ENCODE measurements at places on chromosomes 2 and 18.

GRCh38 chr2:30823452-30823851 lies 16.2 kb upstream of the CAPN13 start:
- no peak for DNase-seq

DNA sequence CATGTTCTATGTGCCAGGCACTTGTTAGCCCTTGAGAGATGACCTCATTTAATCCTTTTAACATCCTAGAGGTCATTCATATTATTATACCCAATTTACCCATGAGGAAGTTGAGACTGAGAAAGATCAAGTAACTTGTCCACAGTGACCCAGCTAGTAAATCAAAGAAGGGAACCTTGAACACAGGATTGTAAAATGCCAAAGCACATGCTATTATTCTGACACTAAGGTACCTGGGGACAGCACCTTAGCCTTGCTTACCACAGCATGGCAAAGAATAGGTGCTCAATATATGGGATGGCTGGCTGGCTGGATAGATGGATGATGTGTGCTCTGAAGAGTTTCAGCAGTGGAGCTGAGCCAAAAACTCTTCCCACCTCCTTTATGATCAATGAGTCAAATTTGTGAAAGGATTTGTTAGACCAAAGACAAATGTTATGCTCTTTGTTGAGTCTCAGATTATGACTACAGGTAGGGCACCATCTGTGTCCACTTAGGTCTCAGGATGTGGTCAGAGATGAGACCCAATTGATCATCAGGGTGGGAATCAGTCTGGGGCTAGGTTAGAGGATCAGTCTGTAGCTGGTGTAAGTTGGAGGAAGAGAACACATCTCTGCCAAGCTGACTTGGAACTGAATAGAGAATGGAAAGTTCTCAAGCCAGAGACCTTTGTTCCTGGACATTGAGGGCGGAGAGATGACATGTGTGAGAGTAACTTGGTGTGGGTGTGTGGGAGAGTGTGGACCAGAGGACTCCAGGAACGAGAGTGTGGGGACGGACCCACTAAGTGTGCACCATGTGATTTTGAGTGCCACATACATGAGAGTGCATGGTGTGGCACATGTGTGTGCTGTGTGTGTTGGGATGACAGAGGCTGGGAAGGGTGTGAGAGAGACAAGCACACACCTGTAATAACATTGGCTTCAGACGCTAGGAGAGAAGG lies 16.3 kb upstream of the PKDCC start:
- no peak for DNase-seq

DNA sequence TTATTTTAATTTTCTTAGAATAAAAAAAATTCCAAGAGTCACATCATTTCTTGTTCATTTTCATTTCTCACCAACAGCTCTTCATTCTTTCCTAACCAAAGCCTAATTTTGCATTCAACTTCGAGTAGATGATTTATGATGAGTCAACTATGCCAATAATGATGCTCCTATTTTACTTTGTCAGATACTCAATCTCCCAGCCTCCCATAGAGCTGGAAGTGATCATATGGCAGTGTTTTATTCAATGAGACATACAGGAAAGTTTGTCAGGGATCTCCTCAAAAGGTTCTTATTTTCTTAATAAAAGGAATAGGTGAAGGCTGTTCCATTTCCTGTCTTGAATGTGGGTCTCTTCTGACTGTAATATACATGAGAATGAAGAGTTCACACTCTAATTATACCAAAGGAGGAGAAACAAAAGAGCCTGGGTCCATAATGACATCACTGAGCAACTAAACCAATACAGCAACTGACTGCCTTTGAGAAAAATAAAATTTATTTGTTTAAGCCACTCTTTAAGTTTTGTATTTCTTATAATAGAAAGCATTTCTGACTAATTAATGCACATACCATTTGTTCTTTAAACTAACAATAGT lies 231.2 kb upstream of the CYP26B1 start:
- DNase-seq: no peak

DNA sequence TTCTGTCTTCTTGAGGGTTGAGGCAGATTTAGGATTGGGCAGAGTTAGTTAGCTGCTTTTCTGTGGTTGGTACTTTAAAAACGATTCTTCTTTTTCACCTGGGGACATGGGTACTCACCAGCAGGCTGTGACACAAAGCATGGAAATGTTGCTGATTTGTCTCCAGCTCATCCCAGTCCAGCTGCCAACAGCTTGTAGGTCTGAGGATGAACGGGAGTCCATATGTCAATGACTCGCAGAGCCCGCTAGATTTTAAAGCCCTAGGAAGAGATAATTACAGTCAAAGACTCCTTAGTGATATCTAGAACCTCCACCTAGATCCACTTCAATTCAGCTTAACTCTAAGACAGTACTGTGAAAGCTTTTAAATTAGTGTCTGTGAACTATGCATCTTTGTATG lies 20.8 kb downstream of the DOK1 start:
- DNase-seq: no peak

GRCh38 chr2:126942427-126943203 lies 43.9 kb downstream of the TEX51 start:
- DNase-seq: no peak

- DNase-seq: no peak
Observed at GRCh38 chr2:53353135-53354114, 414.2 kb upstream of the CHAC2 start.

DNA sequence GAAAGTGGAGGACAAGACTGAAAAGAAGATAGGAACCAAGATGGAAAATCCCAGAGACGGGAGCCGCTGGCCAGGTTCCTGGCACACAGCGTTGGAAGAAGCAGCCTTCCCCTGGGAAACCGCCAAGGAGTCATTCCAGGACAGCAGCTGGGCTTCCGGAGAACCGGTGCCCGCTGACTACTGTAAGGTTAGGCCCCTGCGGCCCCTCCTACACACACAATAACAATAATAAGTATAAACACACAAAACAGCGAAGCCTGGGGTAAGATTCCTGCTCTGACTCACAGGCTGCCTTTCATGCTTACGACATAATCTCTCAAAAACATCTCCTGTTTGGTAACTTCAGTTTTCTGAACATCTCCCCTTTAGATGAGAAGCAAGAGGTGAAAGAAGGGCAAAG lies 28.1 kb upstream of the MYCN start:
- DNase-seq: no peak

GRCh38 chr2:67792191-67792590 lies 270.6 kb downstream of the C1D start:
- DNase-seq: no peak

GRCh38 chr2:71560638-71561011 lies 107.3 kb downstream of the DYSF start:
- no peak for DNase-seq

DNA sequence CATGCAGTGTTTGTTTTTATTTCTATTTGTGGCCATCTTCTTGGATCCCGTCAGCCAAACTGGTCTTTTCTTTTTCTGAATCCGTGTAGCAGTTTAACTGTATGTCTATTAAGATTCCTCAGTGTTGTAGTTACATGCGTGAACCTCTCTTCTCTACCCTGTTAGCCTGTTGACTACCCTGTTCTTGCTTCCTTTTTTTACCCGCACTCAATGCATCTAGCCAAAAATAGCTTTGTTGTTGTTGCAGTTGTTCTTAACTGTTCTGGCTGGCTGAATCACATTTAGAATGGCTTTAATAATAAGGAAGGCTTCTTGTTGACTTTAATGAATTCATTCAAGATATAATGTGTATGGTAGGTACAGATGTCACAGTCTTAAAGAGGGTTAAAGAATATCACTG lies 137.1 kb downstream of the LCLAT1 start:
- DNase-seq: no peak

DNA sequence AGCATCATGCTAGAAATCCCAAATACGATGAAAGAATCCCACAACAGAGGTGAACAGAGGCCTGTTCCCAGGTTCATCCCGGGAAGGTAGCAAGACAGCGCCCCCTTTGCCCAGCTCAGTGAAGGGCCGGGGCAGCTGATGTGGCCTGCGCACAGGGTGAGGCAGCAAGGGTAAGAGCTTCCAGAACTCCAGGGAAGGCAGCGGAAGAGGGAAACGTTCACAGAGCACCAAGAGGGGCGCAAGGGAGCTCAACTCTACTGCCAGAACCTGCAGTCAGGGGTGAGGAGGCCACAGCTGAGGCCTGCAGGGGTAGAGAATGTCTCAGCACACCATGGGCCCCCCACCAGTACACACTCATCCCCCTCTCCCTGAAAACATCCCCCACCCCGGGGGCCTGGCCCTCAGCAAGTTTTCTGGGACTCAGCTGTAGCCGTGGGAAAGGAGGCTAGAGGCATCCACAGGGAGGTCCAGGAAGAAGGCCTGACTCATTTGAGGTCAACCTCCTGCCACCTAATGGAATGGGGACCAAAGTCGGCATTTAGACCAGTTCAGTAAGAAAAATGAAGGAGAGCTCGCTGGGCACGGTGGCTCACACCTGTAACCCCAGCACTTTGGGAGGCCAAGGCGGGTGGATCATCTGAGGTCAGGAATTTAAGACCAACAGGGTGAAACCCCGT lies 95.6 kb upstream of the ASAP2 start:
- DNase-seq: no peak

DNA sequence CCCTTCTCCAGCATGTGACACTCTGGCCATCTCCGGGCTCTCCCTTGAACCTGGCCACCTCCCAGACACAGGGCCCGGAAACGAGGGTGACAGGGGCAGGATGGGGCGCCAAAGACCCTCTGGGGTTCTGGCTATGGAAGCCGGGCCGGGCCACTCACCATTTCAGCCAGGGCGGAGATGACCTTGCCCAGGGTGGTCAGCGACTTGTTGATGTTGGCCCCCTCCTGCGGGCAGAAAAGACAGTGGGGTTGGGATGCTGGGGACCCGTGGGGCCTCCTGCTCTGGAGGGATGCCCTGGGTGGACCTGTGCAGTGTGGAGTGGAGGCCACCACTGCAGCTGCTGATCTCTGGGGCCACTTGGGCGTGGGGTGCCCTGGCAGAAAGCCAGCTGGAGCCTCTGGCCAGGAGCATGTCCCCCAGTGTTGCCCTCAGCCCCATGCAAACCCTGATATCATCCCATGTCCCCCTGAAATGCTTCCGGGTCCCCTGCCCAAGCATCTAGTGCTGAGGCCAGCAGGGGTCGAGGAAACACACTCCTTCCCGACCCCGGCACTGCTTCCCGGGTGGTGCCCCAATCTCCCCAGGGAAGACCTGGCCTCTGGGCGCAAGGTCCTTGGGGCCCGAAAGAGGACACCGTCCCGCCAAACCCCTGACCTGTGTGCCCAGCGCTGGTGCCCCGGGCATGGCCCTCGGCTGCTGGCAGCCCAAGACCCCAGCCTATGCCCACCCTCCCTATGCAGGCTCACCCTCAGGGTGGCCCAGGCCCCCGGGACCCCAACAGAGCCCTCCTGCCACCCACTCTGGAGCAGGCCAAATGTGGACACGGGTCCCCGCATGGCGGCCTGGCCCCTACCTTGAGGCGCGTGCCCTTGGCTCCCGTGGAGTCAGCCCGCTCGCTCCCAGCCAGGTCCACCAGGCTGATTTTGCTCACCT lies 36.9 kb downstream of the KIF1A start:
- DNase-seq: no peak

DNA sequence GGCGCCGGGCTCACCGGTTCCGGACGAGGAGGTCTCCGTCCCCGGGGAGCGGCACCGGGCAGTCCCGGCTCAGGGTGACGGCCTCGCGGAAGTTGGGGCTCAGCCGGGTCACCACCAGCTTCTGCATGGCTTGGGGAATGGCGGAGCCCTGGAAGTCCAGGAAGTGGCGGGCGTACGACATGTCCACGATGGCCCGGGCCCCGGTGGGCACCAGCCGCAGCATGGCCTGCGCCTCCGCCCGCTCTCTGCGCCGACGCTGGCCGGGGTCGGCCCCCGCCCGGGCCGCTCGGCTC lies 157 bp downstream of the PTGR3 start:
- DNase-seq: no peak

- DNase-seq: no peak
Observed at GRCh38 chr18:79600596-79600995, 79.0 kb upstream of the CTDP1 start.

GRCh38 chr18:68874361-68874760 lies 76.5 kb downstream of the CCDC102B start:
- no peak for DNase-seq

DNA sequence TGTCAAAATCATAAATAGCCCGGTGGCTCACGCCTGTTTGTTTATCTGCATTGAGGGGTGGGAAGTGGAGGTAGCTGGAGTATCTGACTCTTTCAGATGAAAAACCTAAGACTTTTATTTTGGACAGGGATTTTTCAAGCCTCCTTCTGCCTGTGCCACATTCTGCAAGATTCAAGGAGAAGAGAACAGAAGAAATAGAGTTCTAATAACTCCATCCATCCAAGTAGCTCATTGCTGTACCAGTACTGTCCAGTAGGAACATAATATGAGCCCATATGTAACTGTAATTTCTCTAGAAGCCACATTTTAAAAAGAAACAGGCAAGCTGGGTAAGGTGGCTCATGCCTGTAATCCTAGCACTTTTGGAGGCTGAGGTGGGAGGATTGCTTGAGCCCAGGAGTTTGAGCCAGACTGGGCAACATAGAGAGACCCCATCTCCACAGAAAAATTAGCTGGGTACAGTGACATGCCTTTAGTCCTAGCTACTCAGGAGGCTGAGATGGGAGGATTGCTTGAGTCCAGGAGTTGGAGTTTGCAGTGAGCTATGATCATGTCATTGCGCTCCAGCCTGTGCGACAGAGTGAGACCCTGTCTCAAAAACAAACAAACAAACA lies 35.4 kb upstream of the NT5DC4 start:
- no peak for DNase-seq

- no peak for DNase-seq
Observed at GRCh38 chr18:9139400-9140039, 2.9 kb downstream of the ANKRD12 start.

DNA sequence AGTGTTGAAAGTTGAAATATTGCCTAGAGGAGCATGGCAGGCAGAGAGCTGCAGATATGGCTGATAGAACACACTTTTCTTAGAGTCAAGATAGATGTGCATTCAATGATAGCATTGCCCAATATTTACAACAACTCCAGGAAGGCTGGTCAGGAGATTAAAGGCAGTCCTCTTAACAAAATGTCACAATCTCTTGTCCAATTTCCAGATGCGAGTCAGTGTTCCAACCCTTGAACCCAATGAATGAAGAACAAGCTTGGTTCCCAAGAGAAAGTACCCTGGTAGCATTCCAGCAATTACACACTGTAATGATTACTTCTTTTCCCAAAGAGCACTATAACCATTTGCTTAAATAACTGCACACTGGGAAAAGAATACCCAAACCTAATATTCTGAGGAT lies 839.4 kb upstream of the VRK2 start:
- no peak for DNase-seq

- DNase-seq: no peak
Observed at GRCh38 chr2:8500124-8501054, 181.5 kb upstream of the ID2 start.

GRCh38 chr2:39095624-39096023 lies 25.2 kb downstream of the SOS1 start:
- no peak for DNase-seq

- DNase-seq: no peak
Observed at GRCh38 chr18:55748227-55748738, 160.3 kb upstream of the TCF4 start.

Data from cortex of kidney (tissue), 1 donor.